ENCODE measurements at places on chromosomes 3 and 15. TPM values are rescaled to one million over a fixed set of nuclear protein-coding genes. Genes with fewer than 3 reads are reported as not detected.

- H3K4me3 ChIP-seq: no peak overlapping the region
- no peak for DNase-seq
- H3K36me3 ChIP-seq: no peaks in the 10 kb centered on the region
These were observed 228.0 kb downstream of the UACA start for GRCh38 chr15:70535071-70535954.

The IGSF10 gene
- total RNA-seq: 5.4 TPM

The ARPIN gene
- total RNA-seq: 39.5 TPM

DNA sequence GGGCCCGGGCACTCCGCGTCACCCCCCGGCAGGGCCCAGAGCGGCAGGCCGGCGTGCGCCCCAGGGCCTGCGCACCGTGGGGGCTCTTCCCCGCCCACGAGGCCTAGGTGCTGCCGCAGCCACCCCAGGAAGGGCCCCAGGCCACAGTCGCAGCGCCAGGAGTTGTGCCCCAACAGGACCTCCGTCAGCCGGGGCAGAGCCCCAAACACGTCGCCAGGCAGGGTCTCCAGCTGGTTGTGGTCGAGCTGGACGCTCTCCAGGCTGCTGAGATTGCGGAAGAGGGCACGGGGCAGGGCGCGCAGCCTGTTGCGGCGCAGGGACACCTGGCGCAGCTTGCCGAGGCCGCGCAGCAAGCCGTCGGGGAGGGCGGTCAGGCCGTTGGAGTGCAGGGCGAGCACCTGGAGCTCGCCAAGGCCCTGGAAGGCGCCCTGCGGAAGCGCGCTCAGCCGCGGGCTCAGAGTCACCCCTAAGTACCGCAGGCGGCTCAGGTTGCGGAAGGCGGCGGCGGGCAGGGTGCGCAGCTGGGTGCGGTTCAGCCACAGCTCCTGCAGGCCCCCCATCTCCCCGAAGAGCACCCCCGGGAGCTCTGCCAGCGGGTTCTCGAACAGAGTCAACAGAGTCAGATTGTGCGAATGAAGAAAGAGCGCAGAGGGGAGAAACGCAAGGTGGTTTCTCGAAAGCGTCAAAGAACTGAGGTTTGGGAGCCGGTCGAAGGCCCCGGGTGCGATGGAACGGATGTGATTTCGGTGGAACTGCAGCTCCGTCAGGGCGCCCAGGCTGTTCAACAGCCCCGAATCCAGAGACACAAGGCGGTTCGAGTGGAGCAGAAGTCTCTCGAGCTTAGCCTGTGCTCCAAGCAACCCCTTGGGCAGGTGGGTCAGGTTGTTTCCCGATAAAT lies 2.0 kb downstream of the GP5 start:
- H3K27ac ChIP-seq: no peak overlapping the region
- peak overlapping the region; percentile 3 for H3K4me3 ChIP-seq
- peaks cover 8% of the 10 kb centered on the region for H3K27me3 ChIP-seq
- no peaks in the 10 kb centered on the region for H3K4me1 ChIP-seq
- no peak for DNase-seq

GRCh38 chr3:11131371-11131770 lies 22.9 kb upstream of the HRH1 start:
- no peaks in the 10 kb centered on the region for H3K4me1 ChIP-seq
- no peak overlapping the region for H3K4me3 ChIP-seq
- no peaks in the 10 kb centered on the region for H3K27me3 ChIP-seq

The ST3GAL6 gene
- total RNA-seq: 10.6 TPM

DNA sequence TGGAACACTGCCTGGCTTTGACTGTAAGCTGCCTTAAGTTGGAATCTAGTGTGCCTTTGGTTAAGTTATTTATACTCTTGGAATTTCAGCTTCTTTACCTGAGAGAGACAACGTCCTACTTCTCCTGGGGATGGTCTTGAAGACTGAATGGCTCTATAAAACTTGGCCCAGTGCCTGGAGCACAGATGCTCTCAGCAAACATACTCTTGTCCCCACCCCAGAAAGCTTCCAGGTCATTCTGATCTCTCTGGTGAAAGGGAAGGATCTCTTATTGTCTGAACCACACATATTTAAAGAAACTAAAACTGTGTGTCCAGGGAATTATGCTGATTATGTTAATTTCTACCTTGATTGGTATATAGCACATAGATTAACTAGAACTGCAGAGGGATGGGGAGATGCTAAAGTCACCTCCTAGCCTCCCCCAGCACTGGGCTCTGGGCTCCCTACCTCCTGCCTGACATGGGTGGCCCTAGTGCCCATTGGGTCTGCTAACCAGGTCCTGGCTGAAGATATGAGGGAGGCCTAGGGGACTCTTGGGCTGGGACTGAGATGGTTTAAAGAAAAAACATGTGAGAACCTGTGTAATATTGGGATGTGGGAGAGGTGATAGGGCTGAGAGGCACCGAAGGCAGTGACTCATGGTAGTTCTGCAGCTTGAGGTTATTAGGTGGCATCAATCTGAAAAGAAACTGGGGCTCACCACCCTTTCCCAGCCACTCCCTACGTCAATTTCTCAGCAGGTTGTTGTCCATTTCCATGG lies 171.0 kb downstream of the RPLP1 start:
- no peaks in the 10 kb centered on the region for H3K36me3 ChIP-seq
- H3K27ac ChIP-seq: no peak overlapping the region
- H3K4me3 ChIP-seq: no peak overlapping the region
- DNase-seq: no peak
- H3K4me1 ChIP-seq: no peaks in the 10 kb centered on the region
